CD4-positive, CD25-positive, alpha-beta regulatory T cell (primary cell): ENCODE measurements at places on chromosomes 12 and 14. TPM values are rescaled to one million over a fixed set of nuclear protein-coding genes. Genes with fewer than 3 reads are reported as not detected.

CLEC4E gene
- 0.36 TPM for polyA plus RNA-seq

SLC25A29 gene
- 1.2 TPM for polyA plus RNA-seq

SYNDIG1L gene
- not detected for polyA plus RNA-seq

MAP3K12 gene
- 3.8 TPM for polyA plus RNA-seq

KICS2 gene
- polyA plus RNA-seq: 16.0 TPM

ALG10B gene
- polyA plus RNA-seq: 0.95 TPM

BBOF1 gene
- polyA plus RNA-seq: 0.59 TPM

NXPH4 gene
- 0.11 TPM for polyA plus RNA-seq

SLC38A4 gene
- polyA plus RNA-seq: not detected

KRT78 gene
- not detected for polyA plus RNA-seq
